Pancreas (tissue), 10 donors: ENCODE measurements at places on chromosomes 7 and 10. TPM values are rescaled to one million over a fixed set of nuclear protein-coding genes. Genes with fewer than 3 reads are reported as not detected.

- no peaks in the 10 kb centered on the region for H3K36me3 ChIP-seq
- no peaks in the 10 kb centered on the region for H3K4me1 ChIP-seq
- H3K27ac ChIP-seq, result no peak overlapping the region
- no peak for DNase-seq
These were observed 59.5 kb upstream of the ELN start for GRCh38 chr7:73968487-73968886.

GRCh38 chr7:107128217-107128616 is 40.6 kb upstream of the HBP1 start:
- DNase-seq, result no peak
- H3K27ac ChIP-seq, result no peak overlapping the region
- no peaks in the 10 kb centered on the region for H3K27me3 ChIP-seq
- H3K4me3 ChIP-seq, result no peak overlapping the region

DNA sequence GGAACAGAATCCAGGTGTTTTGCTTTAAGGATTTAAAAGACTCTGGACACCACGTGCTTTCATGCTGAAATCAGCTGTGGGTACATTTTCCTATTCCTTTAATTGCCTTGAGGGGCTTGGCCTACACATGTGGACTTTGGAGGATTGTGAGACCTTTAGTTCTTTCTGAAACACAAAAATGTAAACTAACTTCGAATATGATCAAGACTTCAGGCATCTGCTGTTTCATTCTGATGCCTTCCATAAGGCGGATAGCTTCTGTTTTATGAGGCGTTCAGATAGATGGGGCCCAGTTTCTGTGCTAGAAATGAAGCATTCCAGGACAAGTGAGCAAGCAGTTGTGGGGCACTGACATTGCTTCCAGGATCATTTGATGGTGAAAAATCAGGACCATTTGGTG is 1.5 kb upstream of the NOBOX start:
- no peaks in the 10 kb centered on the region for H3K4me1 ChIP-seq
- DNase-seq, result no peak
- no peaks in the 10 kb centered on the region for H3K36me3 ChIP-seq
- H3K27me3 ChIP-seq, result no peaks in the 10 kb centered on the region
- H3K27ac ChIP-seq, result no peak overlapping the region

Gene NRCAM
- total RNA-seq, result 40.2 TPM

Gene TAS2R41
- total RNA-seq, result not detected

- no peaks in the 10 kb centered on the region for H3K27me3 ChIP-seq
- DNase-seq, result no peak
- H3K4me1 ChIP-seq, result no peaks in the 10 kb centered on the region
- no peaks in the 10 kb centered on the region for H3K36me3 ChIP-seq
- H3K27ac ChIP-seq, result no peak overlapping the region
These were observed 701.5 kb downstream of the SORCS3 start for GRCh38 chr10:105342606-105343005.

- H3K4me3 ChIP-seq, result no peak overlapping the region
- no peaks in the 10 kb centered on the region for H3K36me3 ChIP-seq
- no peak overlapping the region for H3K27ac ChIP-seq
- DNase-seq, result no peak
- H3K4me1 ChIP-seq, result no peaks in the 10 kb centered on the region
- H3K27me3 ChIP-seq, result no peaks in the 10 kb centered on the region
These were observed 12.0 kb downstream of the SFTPD start for GRCh38 chr10:79936625-79937615.

Gene OPN4
- total RNA-seq, result not detected

GRCh38 chr10:29099415-29099814 is 189.5 kb upstream of the LYZL1 start:
- H3K36me3 ChIP-seq, result no peaks in the 10 kb centered on the region
- no peaks in the 10 kb centered on the region for H3K27me3 ChIP-seq
- DNase-seq, result no peak
- no peak overlapping the region for H3K27ac ChIP-seq
- no peak overlapping the region for H3K4me3 ChIP-seq

DNA sequence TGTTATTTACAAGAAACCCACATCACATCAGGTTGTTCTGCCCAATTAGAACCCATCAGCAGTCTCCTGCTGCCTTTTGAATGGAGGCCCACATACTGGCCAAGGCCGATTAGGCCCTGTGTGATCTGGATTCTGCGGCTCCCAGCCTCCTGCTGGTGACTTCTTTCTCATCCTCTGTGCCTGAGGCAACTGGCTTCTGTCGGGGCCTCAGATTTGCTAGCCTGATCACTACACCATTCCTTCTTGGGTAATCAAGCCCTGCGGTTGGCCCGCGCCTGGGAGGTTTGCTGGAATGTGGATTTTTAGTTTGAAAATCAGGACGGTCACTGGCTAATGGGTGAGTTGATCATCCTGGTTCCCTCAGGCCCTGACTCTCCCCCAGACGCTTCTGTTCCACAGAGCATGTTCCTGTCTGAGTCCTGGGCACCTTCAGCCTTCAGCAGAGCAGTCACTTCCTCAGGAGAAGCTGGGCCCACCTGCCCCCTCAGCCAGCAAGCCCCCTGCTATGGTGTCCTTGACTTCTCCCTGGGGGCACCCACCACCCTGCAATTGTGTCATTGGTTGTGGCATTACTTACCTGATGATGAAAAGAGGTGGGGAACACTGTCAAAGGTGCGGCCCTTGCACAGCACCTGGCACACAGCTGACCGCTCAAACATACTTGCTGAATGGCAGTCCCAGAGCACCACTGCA is 207.6 kb downstream of the PHTF2 start:
- H3K4me3 ChIP-seq, result no peak overlapping the region
- no peaks in the 10 kb centered on the region for H3K4me1 ChIP-seq
- H3K36me3 ChIP-seq, result no peaks in the 10 kb centered on the region

DNA sequence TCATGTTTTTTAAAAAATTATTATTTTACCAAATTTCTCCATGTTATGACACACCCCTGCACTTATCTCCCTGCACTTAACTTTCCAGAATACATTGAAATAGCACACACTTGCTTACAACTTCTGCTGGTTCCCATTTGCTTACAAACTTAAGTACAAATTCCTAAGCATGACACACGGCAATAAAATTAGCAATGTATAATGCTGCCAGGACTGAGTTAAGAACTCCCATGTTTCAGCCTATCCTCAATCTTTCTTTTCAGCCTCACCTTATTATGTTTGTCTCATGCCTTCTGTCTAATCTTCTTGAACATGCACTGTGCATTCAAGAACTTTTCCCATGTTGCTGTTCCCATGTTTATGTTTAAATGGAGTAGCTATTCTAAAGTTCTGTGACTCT is 40.8 kb downstream of the PRPS1L1 start:
- H3K27me3 ChIP-seq, result no peaks in the 10 kb centered on the region
- H3K4me1 ChIP-seq, result no peaks in the 10 kb centered on the region
- H3K27ac ChIP-seq, result no peak overlapping the region
- no peak for DNase-seq

GRCh38 chr7:90584378-90584777 is 11.7 kb upstream of the CDK14 start:
- no peaks in the 10 kb centered on the region for H3K4me1 ChIP-seq
- no peak for DNase-seq
- no peak overlapping the region for H3K27ac ChIP-seq

DNA sequence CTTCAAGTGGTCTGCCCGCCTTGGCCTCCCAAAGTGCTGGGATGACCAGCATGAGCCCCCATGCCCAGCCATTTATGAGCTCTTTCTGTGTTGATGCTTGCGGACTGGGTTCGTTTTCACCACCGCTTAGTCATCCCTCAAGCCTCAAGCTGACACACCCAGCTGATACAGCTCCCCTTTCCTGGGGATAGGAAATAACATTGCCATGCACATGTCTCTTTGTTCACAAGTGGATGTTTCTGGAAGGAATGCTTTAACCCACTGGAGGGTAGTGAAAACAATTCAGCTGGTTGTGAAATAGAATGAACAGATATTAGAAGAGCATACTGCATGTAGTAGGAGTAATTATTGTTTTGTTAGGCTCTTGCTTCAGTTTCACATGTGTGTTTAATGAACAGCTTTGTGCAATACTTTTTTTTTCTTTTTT is 8.5 kb upstream of the METTL27 start:
- no peaks in the 10 kb centered on the region for H3K36me3 ChIP-seq
- peaks cover 3% of the 10 kb centered on the region for H3K4me1 ChIP-seq
- peak overlapping the region; percentile 78 for H3K27ac ChIP-seq
- no peak overlapping the region for H3K4me3 ChIP-seq
- DNase-seq, result no peak

DNA sequence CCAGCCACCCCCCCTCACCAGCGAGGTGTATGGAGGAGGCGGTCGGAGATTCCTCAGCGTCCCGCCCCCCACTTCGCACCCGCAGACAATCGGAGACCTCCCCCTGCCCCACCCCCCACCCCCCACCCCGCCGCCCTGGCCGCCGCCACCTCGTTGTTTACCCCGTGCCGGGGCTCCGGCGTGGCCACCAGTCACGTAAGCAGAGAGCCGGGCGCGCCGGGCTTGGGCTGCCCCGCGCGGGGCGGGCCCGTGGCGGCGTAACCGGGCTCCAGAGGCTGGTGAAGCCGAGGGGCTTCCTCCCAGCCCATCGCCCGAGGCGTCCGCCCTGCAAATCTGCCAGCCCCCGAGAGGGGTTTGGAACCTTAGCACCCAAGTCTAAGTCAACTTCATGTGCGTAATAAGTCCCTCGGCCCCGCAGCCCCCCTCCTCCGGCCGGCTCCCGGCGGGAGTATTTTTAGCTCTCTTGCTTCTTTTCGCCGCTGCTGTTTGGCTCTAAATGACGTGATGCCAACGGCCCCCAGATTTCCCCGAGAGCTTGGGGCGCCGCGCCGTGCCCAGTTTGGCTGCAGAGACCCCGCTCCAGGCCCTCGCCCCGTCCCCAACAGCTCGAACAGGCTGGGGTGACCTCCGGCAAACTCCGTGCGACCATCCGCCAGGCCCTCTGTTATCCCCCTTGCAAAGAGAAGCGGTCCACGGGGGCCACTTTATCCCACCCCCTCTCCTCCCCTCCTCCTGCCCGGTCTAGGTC is 2.7 kb downstream of the MXI1 start:
- DNase-seq, result peak; percentile 57
- H3K27ac ChIP-seq, result peak overlapping the region; percentile 91
- peaks cover 19% of the 10 kb centered on the region for H3K4me1 ChIP-seq
- H3K27me3 ChIP-seq, result no peaks in the 10 kb centered on the region
- H3K36me3 ChIP-seq, result no peaks in the 10 kb centered on the region

DNA sequence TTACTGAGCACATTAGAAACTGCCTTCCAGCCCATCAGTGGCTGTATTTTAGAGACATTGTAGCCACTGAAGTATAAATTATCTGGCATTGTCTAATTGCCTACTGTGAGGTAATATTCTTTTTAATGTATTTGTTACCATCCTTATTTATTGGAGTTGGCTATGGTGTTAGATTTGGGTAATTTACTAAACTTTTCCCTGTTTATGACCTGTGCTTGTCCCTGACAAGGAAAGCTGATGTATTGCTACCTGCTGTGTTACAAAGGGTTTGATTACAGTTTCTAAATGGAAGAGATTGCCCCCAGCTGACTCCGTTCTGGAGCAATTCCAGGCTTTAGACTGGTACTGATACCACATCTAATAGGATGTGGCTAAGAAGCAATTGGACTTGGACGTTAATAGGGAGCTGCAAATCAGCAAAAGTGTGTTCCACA is 12.3 kb upstream of the ASCC1 start:
- DNase-seq, result no peak
- H3K4me1 ChIP-seq, result peaks cover 59% of the 10 kb centered on the region
- no peak overlapping the region for H3K4me3 ChIP-seq
- H3K27ac ChIP-seq, result peak overlapping the region; percentile 78
- peaks cover 21% of the 10 kb centered on the region for H3K36me3 ChIP-seq
- no peaks in the 10 kb centered on the region for H3K27me3 ChIP-seq

DNA sequence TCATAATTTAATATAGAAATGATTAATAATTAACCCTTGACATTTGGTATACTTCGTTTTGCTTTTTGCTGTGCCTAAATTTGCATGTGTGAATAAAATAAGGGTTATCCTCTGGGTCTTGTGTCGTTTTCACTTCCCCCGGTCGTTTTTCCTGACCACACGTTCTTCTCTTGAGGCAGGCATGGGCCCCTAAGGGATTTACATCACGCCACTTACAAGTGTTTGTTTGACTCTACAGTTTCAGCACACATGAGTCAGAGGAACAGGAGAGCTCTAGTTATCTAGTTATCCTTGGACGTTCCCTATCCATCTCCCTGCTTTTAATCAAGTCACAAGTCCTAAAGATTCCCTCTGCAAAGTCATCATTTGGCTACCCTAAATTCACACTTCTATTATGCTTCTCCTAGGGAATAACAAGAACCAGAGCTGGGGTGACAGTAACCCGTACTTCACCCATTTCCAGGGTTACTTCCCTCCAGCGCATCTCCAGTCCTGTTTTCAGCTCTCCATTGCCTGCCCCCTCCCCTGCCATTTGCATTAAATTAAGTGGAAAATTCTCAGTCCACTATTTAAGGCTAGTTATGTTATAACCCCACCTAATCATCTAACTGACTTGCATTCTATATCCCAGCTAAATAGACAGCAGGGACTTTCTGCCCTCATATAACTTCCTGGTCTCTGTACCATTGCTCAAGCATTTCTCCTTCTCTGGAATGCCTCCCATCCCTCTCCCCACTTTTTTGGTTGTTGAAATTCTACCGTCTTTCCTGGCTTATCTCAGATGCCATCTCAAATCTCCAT is 206.9 kb downstream of the PTEN start:
- no peak overlapping the region for H3K4me3 ChIP-seq
- no peaks in the 10 kb centered on the region for H3K27me3 ChIP-seq
- no peak for DNase-seq

Gene TFR2
- 1.2 TPM for total RNA-seq

Gene CNNM1
- 1.1 TPM for total RNA-seq

DNA sequence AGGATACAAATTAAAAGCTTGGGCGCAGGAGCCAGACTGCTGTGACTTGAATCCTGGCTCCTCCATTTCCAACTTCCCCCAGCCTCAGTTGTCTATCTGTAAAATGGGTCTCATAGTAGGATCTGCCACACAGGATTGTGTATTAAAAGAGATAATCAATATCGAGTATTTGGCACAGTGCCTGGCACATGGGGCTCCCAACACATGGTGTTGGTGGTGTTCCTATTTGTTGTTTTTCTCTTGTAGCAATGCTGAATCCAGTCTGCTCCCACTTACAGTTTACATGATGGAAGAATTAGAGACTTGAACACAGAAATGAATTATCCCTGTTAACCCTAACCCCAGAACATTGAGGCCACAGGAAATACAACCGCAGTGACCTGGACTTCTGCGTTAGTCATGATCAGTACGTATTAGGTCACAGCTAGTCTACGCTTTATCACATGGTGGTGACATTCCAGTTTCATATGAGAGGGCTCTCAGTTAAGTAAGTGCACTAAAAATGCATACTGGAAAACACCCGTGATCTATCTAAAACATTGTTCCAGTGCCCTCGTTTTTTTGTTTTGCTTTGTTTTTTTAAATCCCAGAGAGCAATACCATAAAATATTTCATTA is 169.5 kb upstream of the KLF14 start:
- no peak overlapping the region for H3K4me3 ChIP-seq
- H3K27ac ChIP-seq, result peak overlapping the region; percentile 53
- DNase-seq, result no peak

DNA sequence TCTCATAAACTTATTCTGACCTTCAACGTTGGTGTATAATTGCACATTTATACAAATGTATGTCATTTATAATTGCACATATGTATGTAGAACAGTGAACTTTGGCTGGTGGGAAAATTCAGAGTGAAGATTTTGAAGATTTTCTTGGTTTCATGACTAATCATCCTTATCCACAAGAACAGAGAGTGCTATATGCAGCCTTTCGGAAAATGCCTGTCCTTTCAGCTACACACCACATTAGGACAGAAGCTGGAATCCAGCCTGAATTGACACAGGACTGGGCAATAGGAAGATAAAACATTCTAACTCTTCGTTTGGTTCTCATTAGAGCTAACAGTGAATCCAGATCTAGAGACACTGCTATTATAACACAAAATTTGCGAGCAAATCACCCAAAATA is 166.2 kb downstream of the PDE1C start:
- no peaks in the 10 kb centered on the region for H3K27me3 ChIP-seq
- no peak overlapping the region for H3K4me3 ChIP-seq
- H3K4me1 ChIP-seq, result no peaks in the 10 kb centered on the region
- no peak for DNase-seq

Gene MKRN1
- 65.1 TPM for total RNA-seq
